ENCODE measurements at places on chromosomes 2 and 18. TPM values are rescaled to one million over a fixed set of nuclear protein-coding genes. Genes with fewer than 3 reads are reported as not detected.

The TBC1D8 gene
- 4.7 TPM for total RNA-seq

The TEX44 gene
- not detected for total RNA-seq

The BAZ2B gene
- total RNA-seq, result 21.9 TPM

The CCDC85A gene
- not detected for total RNA-seq

The STAMBP gene
- 35.4 TPM for total RNA-seq

The HRH4 gene
- not detected for total RNA-seq

The EIF2AK2 gene
- total RNA-seq, result 39.9 TPM

DNA sequence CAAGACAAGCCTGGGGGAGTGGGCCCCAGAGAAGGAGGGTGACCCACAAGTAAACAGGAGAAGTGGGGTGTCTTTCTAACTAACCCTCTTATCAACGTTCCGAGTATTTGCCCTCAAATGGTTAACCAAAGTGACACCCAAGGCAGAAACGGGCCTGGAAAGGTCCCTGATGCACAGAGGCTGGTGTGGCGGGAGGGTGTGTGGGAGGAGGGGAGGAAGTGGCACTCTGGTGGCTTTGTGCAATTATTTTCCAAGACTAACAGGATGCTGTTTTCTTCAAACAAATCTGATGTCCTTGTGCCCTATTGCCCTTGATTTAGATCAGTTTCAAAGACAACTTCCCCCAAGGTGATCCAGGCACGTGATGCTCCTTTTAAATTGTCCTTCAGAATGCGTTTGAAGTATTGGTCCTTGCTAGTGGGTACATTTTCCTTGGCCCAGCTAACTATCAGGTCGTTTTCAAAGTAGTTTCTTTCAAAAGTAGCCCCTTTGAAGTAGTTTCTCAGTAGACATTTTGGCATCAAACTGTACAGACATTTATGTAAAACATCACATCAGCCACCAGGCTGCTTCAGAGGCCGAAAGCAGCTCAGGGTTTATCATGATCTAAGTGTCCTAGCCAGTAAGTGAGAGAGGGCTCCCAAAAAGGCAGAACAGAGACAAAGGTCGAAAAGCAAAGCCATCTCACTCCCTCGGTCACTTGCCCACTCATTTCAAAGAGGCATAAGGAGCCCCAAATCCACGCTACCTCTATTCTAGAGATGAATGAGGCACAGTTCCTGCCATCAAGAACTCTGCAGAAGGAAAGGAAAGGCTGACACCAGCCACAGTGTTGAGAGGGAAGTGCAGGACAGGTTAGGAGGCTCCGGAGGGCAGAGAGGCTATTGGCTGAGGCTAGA, 371.1 kb upstream of the ID2 start:
- no peak for DNase-seq

DNA sequence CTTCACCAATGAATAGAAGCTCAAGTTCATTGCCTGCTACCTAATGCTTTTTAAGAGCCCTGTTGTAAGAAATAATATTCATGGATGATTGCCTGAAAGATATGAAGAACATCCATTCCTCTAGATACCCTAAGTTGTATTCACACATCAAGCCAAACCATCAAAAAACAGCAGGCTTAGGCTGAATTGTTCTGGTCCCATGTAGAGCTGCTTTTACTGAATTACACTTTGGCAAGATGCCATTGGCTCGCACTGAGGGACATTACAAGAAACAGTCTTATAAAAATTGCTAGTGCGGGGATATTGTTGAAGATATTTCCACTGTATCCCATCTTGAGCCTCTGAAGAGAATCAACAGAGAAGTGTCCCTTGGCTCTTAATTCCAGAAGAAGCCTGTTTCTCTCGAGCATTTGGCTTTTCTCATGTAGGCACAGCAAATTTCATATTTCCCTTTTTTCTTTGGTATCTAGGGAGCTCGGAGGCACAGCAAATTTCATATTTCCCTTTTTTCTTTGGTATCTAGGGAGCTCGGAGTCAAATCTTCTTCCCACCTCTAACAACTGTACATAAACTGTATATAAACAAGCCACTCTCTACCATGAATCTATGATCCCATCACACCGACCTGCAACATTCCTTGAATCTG, 107.5 kb downstream of the COLEC12 start:
- no peak for DNase-seq

- DNase-seq, result no peak
These were observed 26.5 kb downstream of the SCYGR8 start for GRCh38 chr2:227772197-227772661.

DNA sequence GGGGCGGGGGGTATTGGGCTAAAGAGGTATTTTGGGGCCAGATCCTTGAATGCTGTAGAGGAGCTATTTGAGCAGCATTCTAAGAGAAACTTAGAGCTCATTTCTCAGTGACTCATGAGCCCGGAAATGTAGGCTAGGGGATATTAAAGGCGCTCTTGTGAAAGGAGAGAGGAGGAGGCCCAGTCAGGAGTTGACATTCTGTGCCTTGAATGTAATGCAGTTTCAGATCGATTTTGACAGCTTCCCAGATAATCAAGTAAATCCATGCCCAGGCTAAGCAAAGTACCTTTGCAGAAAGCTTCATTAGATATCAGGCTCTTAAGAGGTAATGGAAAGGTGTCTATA, 1.5 kb downstream of the CAB39 start:
- no peak for DNase-seq

- DNase-seq, result no peak
These were observed 61.3 kb downstream of the ASXL2 start for GRCh38 chr2:25817006-25817405.

DNA sequence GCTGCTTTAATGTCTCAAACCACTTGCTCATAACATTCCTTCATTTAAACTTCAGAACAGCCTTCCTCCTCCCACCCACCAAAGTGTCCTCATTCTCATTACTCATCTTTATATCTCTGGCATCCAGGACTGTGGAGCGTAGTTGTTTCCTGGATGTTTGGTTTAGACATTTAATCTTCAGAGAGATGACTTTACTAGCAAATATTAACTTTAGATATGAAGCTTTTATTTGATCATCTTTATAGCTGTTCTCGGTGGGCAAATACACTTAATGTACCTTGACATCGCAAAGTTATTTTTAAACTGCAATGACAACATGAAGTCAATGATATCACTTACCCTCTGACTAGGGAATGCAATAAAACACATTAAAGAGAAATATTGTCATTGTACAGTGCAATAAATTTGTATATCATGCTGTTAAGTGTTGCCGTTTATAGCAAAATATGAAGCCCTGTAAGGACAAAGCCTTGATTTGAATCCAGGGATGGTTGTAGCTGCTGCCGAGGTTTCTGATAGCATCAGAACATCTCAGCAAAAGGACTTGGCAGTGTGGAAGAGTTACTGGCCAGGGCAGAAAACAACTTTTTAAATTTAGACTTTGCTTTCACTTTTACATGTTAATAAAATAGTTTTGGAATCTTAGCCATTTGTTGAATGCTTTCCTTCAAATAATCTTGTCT, 4.6 kb upstream of the LAMA3 start:
- no peak for DNase-seq

GRCh38 chr2:127695491-127696472, 5.5 kb upstream of the SFT2D3 start:
- DNase-seq, result no peak

GRCh38 chr2:60954139-60954538, 63.4 kb upstream of the PEX13 start:
- no peak for DNase-seq

DNA sequence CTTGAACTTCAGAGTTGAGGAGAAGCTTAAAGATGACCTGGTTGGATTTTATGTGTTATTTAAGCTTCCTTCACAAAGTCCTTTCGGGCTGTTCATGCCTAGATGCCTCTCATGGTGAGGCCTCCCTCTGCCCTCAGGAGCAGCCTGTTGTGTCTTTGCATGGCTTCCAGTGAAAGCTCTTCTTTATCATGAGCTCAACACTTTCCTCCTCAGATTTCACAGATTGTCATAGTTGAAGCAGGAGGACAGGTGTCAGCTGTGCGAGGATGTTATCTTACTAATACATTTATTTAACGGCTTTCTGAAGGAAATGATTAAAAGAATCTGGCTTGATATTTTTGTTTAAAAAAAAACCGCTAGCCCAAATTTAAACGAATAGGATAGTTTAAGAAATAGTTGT, 48.8 kb upstream of the ITSN2 start:
- DNase-seq, result no peak

DNA sequence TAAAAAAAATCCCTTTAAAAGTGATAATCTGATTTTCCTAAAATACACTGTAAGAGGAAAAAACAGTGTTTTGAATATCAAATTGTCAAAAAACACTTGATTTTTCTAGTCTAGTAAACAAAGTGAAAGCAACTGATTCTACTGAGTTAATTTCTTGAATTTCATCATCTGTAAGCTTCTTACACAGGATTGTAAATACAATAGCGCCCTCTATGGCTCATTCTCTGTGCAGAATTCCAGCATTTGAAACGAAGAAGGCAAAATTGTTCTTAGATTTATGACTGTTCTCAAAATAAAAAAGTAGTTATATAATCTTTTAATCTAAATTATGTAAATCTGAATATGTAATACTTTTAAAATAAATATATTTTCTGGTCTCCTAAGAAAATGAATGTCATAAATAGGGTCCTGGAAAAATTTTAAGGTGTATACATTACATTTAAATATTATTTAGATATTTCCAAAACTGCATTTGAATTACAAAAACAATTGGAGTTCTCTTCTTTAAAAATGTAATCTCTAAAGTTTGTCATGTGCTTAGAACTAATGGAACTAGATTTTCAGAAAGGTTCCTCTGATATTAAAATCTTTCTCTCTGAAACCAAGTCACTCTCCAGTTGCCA, 176.9 kb upstream of the MC4R start:
- DNase-seq, result no peak

- DNase-seq, result no peak
These were observed 267.8 kb downstream of the DPP10 start for GRCh38 chr2:114709936-114710850.
